Brain (organoid and tissue), 16 donors: ENCODE measurements at places on chromosomes 6 and 20. TPM values are rescaled to one million over a fixed set of nuclear protein-coding genes. Genes with fewer than 3 reads are reported as not detected.
A peak's percentile ranks its signal among the peaks of the same experiment; 100 is the strongest.

The KCNK16 gene
- 57.1 TPM for polyA plus RNA-seq

The ESF1 gene
- polyA plus RNA-seq: 2.1 TPM

The STMND1 gene
- 4.0 TPM for polyA plus RNA-seq

The CAGE1 gene
- polyA plus RNA-seq: not detected

The SCRT2 gene
- polyA plus RNA-seq: 0.98 TPM

DNA sequence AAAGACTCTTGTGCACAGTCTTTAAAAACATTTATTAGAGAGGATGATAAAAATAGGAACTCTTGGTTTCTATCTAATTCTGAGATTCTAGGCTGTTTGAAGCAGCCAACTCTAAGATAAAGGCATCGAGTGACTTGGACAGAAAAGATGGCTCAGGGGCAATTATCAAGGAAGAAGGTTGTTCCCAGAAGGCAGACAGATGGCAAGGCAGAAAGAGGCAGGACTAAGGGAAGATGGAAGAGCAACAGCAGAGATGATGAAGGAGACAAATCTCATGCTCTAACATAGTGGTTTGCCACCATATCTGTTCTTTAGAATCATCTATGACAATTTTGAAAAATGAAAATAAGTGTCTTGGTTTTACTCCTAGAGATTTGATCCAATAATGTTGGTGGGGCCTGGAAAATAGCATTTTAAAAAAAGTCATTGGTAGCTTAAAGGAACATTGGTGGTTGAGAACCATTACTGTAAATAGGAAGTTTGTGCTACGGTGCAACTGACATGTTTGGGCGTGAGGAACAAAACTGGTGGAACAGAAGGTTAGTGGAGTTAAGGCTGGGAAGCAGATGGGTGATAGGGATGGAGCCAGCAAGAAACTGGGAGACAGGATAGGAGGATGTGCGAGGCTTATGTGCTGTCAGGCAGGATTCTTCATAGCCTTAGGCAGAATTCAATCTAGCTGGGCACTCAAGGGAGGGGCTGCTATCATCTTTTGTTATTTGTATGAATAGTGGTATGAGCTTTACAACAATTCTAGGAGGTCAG lies 751.1 kb downstream of the DHX35 start:
- peak; percentile 95 for DNase-seq

DNA sequence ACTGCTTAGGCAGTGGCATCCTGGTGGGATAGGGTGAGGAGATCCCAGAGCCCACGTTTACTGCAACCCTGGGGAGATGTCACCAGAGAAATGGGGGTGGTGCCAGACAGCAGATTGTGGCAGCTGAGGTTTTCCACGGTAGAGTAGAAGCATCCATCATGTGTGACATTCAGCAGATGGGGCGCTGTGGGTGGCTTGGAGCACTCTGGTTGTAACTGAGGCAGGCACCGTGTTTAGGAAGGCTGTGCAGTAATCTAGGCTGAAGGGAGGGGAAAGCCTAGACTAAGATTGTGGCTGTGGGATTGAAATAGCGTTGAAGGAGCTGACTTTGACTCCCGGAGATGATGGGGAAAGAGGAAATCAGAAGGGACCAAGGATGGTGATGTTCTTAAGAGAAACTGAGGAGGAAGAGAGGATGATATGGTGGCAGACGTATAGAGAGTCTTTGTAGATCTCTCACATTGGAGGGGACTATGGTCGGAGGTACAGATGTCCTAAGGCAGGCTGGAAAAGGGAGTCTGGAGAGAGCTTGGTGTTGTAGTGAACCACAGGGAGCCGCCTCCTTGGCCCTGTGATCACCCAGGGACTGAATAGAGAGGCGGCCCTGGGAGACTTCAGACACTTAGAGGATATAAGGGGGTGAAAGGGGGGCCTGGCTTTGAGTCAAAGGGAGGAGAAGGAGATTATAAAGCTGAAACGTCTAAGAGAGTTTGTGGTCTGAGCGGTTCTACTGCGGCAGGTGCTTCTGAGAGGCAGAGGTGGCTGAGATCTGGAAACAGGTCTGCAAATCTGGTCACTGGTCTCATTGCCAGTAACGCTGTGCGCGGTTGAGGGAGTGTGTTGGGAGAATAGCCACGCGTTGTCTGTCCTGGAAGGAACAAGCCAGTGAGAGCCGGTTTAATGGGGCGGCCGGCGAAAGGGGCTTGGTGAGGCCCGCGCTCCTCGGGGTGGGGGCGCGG lies 792 bp upstream of the MICA start:
- DNase-seq: peak; percentile 29

GRCh38 chr20:50037123-50037522 lies 54.3 kb downstream of the SNAI1 start:
- no peak for DNase-seq

- no peak for DNase-seq
These were observed 30.3 kb upstream of the RCAN2 start for GRCh38 chr6:46521464-46521971.

- DNase-seq: peak; percentile 28
These were observed 2.1 kb downstream of the GFOD1 start for GRCh38 chr6:13485303-13485702.

DNA sequence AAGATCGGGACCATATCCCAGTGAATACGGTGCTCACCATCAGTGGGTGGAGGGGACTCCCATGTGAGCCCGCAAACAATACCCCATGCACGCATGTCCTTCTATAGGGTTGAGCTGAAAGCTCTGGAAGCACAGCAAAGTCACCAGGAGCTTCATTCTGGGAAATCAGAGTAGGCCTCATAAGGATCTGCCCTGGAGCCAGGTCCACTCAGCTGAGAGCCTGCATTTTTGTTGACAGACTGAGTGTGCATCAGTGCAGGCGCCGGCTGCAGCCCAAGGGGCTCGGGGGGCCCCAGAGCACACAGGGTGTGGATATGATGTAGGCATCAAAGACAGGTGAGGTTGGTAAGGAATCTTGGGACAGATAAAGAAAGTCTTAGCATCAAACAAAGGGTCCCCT lies 79.8 kb upstream of the CD93 start:
- no peak for DNase-seq

- no peak for DNase-seq
These were observed 216.1 kb downstream of the ALDH8A1 start for GRCh38 chr6:134733801-134734200.

GRCh38 chr6:55746473-55746872 lies 128.9 kb downstream of the BMP5 start:
- DNase-seq: no peak

DNA sequence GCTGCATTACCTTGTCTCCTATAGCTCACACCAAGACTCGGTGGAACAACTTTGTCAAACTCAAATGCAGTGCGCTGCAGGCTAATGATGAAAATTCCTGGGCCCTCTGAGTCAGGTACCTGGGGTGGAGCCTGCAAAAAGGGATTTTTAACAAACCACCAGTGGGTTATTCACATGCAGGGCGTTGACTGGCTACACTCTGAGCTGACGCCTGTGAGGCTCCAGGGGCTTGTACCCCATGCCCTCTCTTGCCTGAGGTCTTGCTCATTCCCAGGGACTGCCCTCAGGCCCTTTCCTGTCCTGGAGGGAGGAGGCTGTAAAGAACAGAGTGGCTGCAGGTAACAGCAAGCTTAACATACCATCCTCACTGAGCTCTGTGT lies 9.2 kb downstream of the GTSF1L start:
- DNase-seq: no peak

DNA sequence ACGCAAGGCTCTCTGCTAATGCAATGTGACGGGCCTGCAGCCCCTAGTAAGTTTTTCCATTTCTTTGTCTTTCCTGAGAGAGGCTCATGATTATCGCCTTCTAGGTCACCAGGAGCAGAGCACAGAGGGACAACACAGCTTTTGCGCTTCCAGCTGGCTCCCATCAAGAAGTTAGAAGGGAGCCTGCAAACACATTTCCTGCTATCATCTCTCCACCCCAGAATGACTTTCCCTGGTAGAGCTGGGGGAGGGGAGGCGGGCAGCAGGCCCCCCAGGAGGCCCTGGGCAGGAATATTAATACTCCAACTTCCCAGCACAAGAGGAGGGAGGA lies 35.7 kb upstream of the CCDC167 start:
- no peak for DNase-seq

- DNase-seq: no peak
These were observed 77.7 kb upstream of the OLIG3 start for GRCh38 chr6:137571854-137572253.

DNA sequence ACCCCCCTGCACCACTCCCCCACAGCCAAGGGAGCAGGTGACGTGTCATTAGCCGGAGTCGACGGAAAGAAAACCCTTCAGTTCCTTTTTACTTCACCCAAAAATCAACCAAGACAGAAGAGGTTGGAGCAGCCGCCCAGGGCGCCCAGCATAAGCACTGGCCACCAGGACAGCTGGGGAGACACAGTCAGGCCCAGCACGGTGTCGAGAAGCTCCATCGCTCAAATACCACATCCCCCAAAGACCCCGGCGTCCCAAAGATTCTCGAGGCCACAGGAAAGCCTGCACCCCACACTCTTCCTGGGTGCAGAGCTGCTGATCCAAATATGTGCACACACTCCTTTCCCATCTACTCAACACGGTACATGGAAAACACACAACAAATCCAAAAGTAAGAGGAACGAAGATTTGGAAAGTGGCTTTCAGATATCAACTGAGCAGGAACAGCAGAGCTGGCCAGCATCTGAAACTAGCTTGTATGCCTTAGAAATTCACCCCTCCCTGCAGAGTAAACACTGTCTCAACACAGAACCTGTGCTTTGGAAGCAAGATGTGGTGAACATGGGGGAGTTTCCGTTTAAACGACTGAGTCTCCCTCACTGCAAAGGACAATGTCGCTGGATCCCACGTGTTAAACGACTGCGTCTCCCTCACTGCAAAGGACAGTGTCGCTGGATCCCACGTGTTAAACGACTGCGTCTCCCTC lies 54.6 kb downstream of the DLL1 start:
- no peak for DNase-seq

GRCh38 chr20:20548527-20549266 lies 163.7 kb downstream of the RALGAPA2 start:
- peak; percentile 72 for DNase-seq
